GM18507 (cell line): ENCODE measurements at places on chromosomes 2 and 18.

DNA sequence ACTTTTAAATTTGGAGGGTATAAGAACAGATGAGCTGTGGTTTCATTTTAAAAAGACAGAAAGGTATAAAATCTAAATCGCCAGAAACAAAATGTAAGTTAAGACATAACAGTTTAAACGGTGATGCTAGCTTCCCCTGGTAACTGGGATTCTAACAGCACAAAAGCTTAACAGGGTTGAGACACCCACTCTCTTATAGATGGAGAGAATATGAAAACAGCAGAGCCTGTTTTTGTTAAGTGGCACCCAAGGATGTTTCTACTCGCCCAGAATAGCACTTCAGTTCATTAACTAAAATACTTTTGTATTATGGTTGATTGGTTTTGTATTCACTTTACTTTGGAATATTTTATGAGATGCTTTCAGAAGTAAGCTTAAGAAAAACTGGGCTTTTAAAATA, 151.9 kb upstream of the RND3 start:
- no peak for DNase-seq

GRCh38 chr2:142944264-142944663, 66.8 kb downstream of the KYNU start:
- DNase-seq, result no peak

DNA sequence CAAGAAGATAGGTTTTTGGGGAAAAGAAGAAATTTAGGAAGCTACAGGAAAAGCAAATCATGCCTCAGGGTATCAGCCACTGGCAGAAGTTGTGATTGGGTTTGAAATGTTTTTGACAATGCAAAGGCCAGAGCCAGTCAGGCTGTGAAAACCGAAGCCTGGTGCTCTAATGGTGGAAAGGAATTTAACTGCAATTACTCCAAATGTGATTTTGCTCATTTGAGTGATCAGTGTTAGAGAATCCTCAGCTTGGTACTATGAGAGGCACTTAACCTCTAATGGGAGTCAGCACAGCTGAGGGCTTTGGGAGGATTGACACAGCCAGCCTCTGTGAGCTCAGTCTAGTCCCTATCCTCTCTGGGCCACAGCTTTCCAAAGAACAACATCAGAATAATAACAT, 176.5 kb downstream of the LRRTM1 start:
- DNase-seq, result no peak

- DNase-seq, result no peak
Observed at GRCh38 chr2:191839918-191840804, 6.7 kb downstream of the CAVIN2 start.

DNA sequence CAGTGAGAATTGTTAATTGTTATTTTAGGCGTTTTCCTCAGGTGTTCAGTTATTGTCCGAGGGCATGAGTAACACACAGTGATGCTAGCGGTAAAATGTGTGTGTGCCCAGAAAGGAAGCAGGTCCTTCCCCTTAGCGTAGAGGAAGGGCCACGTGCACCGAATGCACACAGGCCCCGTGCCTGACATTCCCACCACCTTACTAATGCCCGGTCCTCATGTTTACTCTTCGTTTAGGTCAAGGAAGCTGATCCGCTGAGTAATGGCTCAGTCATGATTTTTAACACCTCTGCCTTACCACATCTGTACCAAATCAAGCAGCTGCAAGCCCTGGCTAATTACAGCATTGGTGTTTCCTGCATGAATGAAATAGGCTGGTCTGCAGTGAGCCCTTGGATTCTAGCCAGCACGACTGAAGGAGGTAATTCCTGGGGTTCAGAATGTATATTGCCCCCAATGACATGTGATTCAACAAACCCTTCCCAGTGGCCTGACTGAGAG, 76.7 kb downstream of the MERTK start:
- DNase-seq, result no peak

GRCh38 chr2:75489721-75490120, 71.0 kb downstream of the EVA1A start:
- DNase-seq, result no peak

DNA sequence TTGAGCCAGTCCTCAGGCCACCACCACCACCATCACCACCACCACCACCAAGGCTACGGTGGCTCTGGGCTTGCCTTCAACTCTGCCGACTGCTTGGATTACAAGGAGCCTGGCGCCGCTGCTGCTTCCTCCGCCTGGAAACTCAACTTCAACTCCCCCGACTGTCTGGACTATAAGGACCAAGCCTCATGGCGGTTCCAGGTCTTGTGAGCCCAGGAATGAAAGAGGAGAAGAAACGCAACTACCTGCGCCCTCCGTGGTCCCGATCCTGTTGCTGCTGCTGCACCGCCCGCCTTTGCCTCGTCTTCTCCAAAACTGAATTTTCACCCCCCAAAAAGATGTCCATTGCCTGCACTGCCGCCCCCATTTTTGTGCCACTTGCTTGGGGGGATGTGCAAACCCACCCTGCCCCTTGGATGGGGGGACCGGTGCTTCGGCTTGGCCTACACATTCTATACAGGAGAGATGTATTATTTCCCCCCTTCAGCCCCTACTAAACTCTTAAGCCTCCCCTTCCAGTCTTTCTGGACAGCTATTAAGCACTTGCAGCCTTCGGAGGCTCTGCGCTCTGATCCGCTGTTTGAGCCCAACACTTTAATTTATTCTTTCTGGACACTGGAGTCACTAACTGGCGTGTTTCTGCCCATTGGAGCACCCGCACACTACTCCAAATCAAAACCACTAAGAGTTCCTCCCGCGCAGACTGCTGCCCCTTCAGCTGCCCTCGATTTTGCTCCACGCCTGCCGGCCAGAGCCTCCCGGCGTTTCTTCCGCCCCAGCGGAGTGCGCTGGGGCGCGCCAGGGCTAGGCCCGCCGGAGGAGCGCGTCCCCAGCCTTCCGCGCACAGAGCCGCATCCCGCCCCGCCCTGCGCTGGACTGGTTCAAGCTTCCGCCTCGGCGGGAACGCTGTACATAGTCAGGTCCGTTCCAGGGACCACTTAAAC, 5.7 kb downstream of the OTX1 start:
- DNase-seq, result no peak

GRCh38 chr2:177291701-177292100, 27.2 kb upstream of the NFE2L2 start:
- DNase-seq, result no peak

- DNase-seq, result no peak
Observed at GRCh38 chr2:25758348-25758747, 85.0 kb upstream of the DTNB start.

DNA sequence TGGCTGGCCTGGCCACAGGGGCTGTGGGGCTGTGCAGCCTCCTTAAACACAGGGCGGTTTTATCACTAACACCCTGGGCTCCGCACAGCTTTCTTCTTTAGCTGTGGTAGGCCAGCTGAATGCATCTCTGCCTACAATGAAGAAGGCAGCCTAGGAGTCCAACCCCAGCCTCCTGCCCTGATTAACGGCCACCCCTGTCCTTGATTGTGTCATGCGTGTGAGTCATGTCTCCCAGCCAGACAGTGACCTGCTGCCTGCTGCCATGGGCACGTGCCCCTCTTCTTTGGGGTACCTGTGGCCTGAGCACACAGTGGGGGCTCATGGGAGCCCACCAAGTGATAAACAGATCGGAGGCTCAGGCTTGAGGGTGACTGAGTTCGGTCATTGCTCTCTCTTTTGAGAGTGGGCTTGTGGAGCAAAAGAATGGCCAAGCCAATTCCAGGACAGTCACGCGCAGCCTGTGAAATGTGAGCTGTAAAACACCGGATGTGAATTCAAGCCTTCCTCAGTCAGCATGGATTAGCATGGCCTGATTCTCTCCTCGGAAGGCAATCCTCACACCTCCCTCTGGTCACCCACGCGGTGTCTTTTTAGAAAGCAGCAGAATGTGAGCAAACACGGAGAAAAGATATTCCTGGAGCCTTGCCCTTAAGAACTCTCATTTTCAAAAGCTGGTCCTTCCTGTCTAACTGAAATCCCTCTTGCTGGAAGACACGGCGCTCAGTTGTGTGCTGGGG, 144.1 kb downstream of the CELF4 start:
- no peak for DNase-seq
